ENCODE measurements at places on chromosomes 1 and 21.

DNA sequence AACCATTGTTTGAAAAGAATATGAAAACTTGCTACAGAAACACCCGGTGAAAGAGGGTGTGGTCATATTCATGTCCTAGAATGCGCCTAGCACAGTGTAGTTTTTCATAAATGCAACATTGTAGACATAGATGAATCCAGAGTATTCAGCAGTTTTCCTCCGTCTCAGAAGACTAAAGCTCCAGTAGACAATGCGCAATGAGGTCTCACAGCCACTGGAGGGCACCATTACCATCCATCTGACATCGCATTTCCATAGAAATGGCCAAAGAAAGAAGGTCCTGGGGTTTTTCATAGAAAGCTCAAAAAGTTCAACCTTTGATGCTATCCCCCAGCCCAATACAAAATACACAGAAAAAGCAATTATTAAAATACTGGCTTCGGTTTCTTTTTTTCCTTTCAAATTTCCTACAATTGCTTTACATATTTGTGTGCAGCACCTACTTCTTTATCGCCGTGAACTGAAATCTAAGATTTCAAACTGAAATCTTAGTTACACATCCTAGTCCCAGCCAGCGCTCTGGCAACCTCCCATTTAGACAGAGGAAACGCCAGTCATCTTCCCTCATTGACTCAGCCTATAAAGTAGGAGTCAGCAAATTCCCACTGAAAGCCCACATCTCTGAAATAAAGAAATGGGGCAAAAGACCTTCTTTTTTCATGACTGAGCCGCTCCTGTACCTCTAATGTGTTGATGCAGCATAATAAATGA is 3.9 kb upstream of the CD58 start:
- peak; percentile 42 for DNase-seq

DNA sequence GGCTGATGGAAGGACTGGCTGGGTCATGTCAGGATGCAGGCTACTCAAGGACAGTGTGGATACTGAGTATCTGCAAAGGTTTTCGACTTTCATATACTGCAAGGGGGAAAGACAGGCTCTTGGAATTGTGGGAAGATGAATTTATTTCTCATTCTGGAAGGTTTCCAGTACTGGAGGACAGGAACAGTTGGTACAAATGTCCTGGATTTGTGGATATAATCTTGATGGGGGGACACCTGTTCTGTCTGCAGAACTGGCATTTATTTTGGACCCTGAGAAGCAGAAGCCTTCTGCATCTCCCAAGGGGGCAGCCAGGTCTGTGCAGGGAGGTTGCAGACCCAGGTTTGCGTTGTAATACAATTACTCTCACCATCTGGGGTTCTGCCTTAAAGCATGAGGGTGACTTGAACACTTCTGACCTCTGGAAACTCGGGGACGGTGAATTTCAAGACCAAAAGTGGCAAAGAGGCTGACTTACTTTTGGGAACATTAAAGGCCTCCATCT is 65.8 kb downstream of the NOS1AP start:
- no peak for DNase-seq

- DNase-seq, result no peak
Measured at GRCh38 chr1:225877580-225877979, 4.6 kb downstream of the TMEM63A start.

DNA sequence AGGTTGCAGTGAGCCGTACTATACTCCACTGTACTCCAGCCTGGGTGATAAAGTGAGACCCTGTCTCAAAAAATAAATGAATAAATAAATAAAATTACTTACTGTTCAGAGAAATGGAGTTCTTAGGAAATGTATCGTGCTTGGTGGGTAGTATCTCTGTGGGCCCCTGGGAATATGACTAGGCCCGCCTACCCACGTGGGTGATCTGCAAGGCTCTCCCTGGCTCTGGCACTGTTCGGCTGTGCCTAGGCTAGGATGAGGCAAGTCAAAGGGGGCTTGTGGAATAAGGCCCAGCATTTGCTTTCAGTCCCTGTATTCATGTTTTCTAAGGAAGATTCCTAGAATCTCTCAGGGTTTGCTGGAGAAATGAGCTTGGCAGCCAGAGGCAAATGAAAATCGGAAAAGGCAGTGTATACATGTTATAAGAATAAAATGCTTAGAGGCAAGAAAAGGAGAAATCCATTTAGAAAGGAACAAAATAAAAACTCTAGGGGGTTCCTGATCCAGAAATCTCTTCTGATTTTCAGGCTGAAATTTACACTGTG is 4.5 kb upstream of the CSRP1 start:
- no peak for DNase-seq

GRCh38 chr1:119675349-119676345 is 27.6 kb upstream of the ZNF697 start:
- peak; percentile 92 for DNase-seq

DNA sequence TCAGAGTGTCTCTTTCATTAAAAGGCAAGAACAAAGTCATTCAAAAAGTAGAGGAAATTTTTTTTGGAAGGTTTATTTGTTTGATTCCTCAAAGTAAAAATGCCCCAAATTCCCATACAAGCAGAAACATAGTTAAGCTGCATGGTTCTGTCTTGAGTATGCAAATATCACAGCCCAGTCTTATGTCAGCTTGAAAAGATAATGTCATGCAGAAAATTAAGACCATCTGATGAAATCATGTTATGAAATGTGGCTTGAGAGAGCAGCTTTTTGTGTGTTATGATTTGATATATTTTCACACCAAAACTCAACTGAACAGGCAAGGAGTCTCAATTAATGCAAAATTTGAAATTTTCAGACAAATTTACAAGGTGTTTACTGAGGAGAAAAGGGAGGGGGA is 411.0 kb downstream of the LMO4 start:
- DNase-seq, result no peak

DNA sequence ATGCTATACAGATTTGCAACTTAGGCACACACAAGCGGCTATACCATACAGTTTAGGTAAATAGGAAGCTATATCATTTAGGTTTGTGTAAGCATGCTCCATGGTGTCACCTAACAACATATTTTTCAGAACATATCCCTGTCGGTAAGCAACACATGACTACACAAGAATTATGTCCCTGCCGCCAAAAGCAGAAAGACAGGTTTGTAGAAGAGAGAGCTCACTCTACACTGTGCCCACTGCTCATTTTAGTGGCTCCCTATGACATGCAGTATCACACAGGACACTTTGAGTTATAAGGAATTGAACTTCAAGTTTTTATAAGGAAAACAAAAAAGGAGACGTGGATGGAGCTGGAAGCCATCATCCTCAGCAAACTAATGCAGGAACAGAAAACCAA is 132.5 kb upstream of the KAZN start:
- peak; percentile 61 for DNase-seq

DNA sequence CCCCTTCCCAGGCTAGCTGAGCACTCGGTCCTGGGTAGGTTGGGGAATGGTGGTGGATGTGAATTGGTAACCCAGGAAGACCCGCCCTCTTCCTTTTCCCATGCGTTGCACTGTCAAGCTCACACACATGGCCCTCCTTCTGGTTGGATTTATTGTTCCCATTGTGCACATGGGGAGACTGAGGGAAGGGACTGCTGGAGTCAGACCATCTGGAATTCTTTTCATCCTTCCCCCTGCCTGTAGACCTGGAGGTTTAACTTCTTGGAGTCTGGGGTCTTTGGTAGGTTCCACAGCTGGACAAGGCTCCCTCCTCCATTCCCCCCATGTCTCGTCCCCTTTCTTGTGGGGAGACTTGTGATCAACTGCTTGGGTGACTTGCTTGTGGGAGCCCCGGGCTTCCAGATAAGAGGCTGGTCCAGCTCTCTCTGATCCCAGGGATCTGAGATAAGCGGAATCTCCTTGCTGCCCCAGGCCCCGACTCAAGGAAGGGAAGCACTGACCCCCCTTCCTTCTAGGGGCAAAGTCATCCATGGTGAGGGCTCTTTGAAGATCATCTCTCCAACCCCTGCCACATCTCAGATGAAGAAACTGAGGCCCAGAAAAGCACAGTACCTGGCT is 55.7 kb upstream of the SYNC start:
- DNase-seq, result no peak

GRCh38 chr1:221182791-221183533 is 303.7 kb downstream of the HLX start:
- no peak for DNase-seq

- peak; percentile 56 for DNase-seq
Measured at GRCh38 chr1:208243967-208244916, at the start of gene PLXNA2. TSS of gene PLXNA2 (minus strand) at chr1:208244384. CDS start at chr1:208217922, 26,462 bp downstream.

DNA sequence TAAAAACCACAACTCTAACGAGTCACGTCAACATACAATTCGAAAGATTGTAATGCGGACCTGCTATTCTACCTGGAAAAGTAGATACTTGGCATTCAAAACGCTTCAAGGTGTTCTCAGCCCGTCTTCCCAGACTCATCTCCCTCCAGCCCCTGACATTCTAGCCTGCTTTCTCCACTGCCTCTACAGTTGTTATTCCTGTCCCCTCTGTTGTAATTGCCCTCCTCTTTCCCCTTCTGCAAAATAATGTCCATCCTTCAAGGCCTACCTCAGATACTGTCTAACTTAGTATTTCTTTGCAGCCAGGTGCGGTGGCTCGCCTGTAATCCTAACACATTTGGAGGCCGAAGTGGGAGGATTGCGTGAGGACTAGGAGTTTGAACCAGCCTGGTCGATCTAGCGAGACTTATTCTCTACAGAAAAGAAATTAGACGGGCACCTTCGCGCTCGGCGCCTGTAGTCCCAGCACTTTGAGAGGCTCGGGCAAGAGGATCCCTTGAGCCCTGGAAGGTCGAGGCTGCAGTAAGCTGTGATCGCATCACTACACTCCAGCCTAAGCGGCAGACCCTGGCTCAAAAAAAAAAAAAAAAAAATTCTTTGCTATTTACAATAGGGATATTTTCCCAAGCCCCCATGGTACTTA is 756 bp upstream of the RBM34 start:
- no peak for DNase-seq

- no peak for DNase-seq
Measured at GRCh38 chr21:29181799-29182470, 51.5 kb downstream of the MAP3K7CL start.

DNA sequence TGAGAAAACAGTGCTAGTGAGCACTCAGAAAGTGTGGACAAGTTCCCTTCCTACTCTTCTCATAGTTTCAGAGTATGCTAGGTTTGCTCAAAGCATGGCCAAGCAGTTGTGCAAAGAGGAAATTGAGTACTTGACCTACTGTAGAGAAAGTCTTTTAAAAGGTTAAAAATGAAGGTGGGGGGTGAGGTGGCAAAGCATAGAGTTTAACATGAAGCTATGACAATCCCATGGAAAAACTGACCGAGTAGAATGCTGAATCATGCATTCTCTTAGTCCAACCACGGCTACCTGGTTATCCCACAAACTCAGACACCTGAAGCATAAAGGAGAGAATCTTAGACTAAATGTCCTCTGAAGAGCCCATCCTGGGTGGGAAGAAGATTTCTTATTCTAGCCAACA is 79.9 kb downstream of the PTPN14 start:
- no peak for DNase-seq

Measured in NCI-H526 treated with DMSO at 0.1 percent for 48 hours (cell line).